Activated T-cell treated with anti-CD3 and anti-CD28 coated beads, Interleukin-2, amount 50 U/mL, for 24 hours (primary cell): ENCODE measurements at places on chromosomes 7 and 10.

GRCh38 chr10:129075508-129075907 is 391.5 kb upstream of the MGMT start:
- DNase-seq, result no peak

DNA sequence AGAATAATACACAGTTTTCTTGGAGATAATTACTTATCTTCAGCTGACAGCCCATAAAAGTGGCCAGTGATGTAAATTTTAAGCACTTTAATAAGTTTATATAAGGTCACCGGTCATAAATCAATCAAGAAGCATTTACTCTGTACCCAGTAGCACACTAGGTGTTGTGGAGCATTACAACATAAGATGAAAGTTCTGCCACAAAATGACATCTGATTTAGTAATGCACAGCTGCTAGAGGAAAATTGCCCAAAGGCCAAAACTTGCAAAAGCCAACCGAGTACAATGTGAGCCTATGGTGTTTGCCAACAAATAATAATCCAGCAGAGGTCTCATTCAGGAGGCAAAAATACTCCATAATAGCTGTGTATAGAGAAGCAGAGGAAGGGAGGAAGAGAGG is 63.6 kb downstream of the GPR37 start:
- DNase-seq, result no peak

GRCh38 chr7:99860281-99861127 is 16.3 kb downstream of the OR2AE1 start:
- DNase-seq, result no peak

GRCh38 chr10:119555178-119555784 is 12.8 kb upstream of the RGS10 start:
- no peak for DNase-seq

DNA sequence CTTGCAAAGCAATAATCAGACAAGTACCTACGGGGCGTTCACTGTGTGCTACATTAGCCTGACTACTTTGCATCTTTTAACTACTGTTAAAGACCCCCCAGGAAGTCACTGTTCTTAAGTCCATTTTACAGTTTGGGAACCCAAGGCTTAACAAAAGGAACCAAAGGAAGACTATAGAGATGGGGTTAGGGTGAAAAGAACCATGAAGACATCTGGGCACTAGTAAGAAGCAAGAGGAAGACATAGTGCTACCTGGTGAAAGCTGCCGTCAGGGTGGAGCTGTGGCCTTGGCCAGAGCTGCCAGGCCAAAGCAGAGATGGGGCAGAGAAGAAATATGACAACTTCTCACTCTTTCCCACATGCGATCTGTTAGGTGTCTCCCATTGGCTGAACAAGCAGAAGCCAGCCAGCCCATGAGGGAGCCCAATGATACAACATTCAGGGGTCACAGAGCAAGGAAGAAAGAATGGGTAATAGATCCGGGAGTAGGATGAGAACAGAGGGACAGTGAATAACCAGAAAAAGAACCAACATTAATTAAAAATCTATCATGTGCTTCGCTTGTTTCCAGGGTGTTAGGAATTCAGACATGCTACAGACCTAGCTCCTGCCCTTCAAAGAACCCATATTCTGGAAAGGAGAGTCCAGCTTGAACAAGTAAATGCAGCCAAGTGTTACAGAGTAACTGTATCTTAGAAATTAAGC is 85.4 kb downstream of the ARID5B start:
- DNase-seq, result no peak

GRCh38 chr10:47319784-47320183 is 2.5 kb upstream of the GDF2 start:
- DNase-seq, result peak; percentile 16

DNA sequence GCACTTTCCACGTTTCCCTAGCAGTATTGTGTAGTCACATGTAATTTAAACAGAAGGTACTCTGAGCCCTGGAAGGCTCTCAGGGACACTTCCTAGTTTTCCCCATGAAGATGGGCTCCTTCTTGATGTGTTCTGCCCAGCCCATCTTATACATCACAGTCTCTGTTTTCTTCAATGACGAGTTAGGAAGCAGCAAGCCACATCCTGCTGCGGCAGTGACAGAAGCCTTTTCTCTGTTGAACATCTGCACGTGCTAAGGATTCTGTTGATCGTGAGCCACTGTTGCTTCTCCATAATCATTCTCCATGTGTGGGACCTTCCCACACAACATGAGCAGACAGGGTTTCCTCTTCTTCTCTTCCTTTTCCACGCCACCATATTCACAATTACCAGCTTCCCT is 298.0 kb upstream of the IMMP2L start:
- no peak for DNase-seq

- no peak for DNase-seq
Observed at GRCh38 chr7:17521437-17521836, 223.0 kb downstream of the AHR start.

- DNase-seq, result no peak
Observed at GRCh38 chr7:18902892-18903291, 214.5 kb downstream of the TWIST1 start.

DNA sequence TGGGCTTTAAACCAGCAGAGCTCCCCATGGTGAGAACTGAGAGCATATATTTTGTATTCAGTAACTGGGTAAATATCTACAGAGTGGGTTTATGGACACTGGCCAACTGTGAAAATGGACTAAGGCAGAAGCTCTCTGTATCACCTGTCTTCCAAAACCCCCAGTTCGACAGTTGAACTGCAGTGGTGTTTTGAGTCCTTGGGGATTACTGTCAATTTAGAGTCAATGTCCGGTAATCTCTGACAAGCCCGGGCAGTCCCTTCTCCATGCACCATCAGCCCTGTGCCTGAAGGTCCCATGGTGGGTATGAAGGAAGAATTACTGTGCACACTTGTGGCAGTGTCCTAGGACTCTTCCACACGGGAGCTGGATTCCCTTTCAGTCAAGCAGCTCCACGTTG is 235.0 kb downstream of the CCSER2 start:
- no peak for DNase-seq

GRCh38 chr10:131649617-131650016 is 251.2 kb upstream of the PPP2R2D start:
- no peak for DNase-seq

DNA sequence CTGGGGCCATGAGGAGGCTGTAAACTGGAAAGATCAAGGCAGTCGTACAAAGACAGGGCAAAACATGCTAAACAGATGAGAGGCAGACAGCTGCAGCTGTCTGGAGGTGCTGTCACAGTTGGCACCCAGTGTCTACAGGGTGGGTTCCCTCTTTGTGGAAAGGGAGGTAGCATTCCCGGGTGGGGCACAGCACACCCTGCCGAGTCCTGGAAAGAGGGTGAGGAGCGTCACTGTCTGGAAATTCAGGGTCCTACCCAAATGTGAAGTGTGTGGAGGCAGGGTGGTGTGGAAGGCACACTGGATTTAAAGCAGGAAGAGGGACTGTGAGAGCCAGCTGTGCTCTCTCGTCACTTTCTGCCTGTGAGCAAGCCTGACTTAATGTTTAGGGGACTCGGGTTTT is 356.2 kb downstream of the SDK1 start:
- DNase-seq, result no peak

- DNase-seq, result peak; percentile 42
Observed at GRCh38 chr7:101754424-101755159, 62.8 kb upstream of the CUX1 start.

DNA sequence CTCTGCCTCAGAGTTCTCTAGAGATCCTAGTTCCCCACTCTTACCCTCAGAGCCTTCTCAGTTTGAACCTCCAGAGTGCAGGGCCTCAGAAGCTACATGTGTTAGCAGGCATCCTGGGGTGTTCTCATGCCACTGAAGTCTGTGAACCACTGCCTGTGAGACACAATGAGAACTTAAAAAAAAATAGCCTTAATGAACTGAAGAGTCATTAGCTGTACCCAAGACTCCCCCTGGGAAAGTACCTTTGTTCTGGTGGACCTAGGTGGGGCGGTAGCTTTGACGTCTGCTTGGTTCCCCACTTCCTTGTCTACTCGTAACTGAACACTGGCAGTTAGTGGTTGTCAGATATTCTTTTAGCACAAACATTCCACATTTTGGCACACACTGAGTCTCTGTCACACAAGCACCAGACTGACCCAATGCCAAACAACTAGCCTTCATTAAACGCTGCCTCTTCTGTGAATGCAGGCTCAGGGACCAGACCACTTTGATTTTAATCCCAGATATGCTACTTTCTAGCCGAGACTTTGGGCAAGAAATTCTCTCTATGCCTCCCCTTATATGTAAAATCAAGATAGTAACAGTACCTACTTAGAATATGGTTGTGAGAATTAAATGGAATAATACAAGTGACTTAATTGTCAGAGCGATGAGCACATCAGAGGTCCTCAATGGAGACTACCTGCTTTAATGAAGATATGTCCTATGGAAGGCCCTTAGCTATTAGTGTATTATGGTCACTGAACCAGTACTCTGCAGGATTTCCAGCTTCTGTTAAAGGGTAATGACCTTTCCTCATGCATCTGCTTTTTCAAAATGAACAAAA is 75.3 kb upstream of the CC2D2B start:
- DNase-seq, result peak; percentile 39

DNA sequence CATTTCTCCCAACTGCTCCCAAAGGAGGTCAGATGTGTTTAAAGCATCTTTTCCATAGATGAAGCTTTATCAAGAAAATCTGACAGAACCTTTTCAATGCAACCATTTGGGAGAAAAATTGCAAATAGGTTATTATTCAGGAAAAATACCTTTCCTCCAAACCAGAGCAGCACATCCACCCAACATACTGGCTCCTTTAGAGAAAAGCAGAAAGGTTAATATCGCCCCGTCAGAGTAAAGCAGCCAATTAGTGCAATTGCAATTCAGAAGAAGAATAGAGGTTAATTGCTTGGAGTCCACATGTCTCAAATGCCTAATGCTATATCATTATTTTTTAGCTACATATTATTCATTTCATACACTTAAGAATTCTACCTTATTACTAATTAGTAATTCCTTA is 48.9 kb upstream of the HSPA12A start:
- no peak for DNase-seq

GRCh38 chr7:41319581-41319980 is 383.3 kb downstream of the INHBA start:
- DNase-seq, result no peak

GRCh38 chr10:86300399-86300925 is 66.1 kb downstream of the GRID1 start:
- no peak for DNase-seq

DNA sequence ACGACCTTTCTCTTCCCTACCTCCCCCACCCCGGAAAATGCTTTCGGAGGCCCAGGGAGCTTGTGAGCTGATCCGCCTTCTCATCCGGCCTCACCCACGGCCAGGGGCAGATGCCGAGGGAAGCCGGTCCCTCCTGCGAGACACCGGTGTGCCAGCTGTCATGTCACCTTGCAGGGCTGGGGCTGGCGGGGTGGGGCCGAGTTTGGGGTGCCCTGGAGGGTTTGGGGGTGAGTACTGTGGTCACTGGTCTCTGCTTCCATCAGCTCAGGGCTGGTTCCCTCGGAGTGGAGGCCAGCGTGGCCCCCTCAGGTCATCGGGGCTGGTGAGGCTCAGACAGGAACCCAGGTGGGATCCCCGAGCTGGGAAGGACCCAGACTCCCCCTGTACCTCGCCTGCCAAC is 48.7 kb downstream of the RCC1L start:
- no peak for DNase-seq

DNA sequence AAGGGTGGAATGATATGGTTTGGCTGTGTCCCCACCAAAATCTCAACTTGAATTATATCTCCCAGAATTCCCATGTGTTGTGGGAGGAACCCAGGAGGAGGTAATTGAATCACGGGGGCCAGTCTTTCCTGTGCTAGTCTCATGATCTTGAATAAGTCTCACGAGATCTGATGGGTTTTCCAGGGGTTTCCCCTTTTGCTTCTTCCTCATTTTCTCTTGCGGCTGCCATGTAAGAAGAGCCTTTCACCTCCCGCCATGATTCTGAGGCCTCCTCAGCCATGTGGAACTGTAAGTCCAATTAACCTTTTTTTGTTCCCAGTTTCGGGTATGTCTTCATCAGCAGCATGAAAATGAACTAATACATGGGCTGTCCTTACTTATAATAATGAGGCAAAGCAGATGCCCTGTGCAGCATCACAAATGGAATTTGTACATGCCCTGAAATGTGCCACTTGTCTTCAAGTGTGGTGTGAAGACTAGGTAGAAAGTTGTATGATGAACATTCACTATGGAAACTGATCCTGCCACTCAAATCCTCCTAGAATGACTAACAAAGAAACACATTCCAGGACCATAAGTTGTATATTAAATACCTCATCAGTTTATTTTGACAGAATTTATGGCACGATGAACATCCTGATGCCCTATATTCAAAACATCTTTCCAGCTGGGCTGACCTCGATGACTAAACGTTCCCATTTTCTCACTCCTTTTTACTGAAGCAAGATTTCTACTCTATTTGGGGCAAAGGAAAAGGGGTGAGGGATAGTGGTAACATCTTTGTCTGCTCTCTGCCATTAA is 122.8 kb upstream of the CTTNBP2 start:
- no peak for DNase-seq

DNA sequence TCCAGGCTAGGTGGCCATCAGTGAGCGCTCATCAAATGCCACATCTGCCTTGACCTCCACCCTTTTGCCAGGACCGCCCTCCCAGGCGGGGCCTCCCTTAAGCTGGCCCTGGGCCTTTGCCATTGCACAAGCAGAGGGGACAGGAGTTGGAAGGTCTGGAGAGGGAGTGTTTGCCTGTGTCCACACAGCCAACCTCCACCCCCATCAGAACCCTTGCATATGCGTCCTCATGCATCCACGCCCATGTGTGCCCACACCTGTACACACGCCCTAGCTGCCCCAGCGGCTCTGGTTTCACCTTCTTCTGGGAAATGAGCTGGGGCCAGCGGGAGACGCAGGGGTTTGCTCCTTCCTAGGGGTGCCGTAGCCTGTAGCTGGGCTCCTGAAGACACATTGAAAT is 64.0 kb downstream of the NEURL1 start:
- no peak for DNase-seq

DNA sequence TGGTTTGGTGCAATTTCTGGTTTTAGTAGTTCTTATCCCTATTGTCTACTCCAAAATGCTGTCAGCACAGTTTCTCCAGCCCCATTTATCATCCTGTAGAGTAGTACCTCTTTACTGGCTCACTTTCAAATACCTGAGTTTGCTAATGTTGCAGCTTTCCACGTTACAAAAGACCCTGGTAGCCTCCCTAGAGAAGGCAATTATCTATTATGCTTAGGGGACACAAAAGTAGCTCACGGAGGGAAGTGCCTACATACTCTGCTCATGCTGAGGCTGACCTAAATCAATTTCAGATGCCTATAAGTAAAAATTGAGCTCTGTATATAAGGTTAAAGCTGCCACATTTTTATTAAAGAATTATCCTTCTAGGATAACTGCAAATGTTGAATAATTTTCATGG is 603.6 kb downstream of the CNTNAP2 start:
- DNase-seq, result no peak

- DNase-seq, result no peak
Observed at GRCh38 chr10:52031771-52032170, 282.3 kb upstream of the DKK1 start.

DNA sequence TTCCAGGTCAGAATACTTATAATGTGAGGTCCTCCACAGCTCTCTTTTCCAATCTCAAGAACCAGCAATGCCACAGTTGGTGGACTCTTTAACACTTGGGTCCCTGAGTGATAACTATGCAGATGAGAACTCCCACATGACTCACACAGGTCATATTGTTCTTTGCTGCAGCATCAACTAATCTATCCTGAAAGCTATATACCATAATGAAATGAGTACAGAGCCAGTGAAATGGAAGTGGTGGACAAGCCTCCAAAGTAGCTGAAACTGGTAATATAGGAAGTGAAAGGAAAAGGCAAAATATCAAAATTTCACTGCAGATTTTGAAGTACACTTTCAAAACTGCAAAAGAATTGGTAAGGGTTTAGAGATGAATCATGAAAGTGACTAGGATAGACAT is 45.6 kb downstream of the SORCS1 start:
- no peak for DNase-seq
